ENCODE measurements at places on chromosomes 6 and 20.
A peak's percentile ranks its signal among the peaks of the same experiment; 100 is the strongest.

DNA sequence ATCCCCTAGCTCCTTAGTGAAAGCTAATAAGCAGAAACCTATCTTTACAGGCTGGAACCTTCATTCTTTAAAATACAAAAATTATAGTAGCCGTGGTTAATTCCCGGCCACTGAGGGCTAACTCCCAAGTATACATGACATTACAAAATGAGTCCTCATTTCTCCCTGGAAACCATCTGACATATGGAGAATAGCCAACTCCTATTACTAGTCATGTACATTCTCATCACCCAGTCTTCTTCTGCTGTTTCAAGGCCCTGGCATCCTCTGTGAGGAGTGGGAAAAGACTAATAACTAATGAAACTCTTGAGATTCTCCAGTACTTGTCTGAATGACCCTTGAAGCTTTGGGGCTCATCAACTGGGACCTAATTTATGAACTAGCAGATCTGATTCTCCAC lies 30.2 kb downstream of the CSNK2A1 start:
- no peak for DNase-seq

GRCh38 chr20:24095756-24096155 lies 107.2 kb upstream of the GGTLC1 start:
- no peak for DNase-seq

GRCh38 chr6:42043787-42044475 lies 6.4 kb upstream of the TAF8 start:
- peak; percentile 87 for DNase-seq

DNA sequence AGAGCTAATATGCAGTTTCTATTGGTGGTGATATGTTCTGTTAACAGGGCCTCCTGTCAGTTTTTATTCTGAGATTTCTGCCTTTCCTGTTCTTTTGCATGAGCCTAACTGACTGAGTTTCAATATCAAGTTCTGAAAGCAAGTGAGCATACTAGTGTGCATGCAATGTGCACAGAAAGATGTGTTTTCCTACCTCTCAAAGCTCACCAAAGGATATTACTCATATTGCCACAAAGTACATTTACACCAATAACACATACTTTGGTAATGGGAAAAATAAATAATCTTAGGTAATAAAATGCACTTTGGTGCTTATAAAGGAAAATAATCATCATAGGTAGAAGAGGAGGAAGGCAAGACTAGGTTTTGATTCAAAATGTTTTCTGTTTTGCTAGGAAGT lies 195.0 kb downstream of the KHDC1L start:
- DNase-seq: no peak

DNA sequence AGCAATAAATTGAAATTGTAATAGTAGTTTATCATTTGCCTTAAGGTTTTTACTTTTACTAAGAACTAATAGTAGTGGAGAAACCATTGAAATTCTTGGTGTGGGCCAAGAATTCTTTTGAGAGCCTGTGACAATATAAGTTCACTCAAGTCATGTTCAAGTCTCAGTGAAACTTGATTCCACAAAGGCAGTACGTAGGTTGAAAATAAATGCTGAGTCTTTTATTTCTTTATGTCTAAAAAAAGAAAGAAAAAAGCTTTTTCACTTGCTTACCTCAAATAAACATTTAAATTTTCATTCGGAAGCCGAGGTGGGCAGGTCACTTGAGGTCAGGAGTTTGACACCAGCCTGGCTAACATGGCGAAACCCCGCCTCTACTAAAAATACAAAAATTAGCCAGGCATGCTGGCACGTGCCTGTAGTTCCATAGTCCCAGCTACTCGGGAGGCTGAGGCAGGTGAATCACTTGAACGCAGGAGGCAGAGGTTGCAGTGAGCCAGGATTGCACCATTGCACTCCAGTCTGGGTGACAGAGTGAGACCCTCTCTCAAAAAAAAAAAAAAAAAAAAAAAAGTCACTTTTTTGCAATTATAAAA lies 57.8 kb upstream of the NELFCD start:
- no peak for DNase-seq

DNA sequence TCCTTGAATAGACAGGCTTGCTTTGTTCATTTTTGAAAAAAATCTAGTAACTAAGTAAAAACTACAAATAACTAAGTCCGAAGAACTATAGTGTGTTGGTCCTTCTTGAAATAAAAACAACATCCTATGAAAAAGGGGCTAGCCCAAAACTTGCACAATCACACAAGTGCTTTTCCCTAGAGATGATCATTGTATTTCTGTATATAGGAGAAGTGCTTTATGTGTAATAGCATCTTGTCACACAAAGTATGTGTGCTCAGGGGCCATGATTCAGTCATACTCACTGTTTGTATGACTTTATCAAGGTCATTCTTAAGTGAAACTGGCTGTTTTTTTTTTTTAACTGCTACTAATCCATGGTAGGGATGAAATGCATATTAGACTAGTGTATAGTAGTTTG lies 179.8 kb downstream of the DTNBP1 start:
- DNase-seq: no peak

DNA sequence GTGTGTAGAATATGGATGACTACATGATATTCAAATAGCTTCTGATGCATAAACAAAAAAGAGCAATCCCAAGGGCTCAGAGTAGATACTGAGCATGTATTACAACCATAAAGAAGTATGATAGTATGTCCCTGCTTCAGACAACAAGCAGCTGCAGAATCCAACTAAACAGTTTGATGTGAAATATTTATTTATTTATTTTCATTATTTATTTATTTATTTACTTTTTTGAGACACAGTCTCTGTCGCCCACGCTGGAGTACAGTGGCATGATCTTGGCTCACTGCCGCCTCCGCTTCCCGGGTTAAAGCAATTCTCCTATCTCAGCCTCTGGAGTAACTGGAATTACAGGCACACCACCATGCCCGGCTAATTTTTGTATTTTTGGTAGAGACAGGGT lies 384.3 kb downstream of the KHDRBS2 start:
- DNase-seq: no peak

DNA sequence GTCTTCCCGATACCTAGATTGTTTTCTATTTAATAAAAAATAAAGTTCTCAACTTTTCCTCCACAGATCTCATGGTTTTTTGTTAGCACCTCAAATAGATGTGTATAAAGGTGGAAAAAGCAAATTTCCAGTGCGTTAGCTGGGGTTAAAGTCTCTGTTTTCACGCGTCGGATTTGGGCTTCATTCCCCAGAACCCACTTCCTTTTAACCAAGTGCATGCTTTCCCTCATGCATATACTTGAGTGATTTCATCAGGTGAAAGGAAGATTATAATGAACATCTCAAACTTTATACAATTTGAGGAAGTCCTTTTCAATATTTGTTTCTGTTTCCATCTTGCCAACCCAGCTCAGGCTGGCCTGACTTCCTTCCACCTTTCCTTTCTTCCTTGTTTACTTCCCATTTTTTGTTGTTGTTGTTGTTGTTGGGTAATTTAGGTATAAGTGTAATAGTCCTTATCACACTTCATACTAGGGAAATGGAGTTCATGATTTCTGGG lies 43.9 kb upstream of the GGTLC1 start:
- peak; percentile 5 for DNase-seq

DNA sequence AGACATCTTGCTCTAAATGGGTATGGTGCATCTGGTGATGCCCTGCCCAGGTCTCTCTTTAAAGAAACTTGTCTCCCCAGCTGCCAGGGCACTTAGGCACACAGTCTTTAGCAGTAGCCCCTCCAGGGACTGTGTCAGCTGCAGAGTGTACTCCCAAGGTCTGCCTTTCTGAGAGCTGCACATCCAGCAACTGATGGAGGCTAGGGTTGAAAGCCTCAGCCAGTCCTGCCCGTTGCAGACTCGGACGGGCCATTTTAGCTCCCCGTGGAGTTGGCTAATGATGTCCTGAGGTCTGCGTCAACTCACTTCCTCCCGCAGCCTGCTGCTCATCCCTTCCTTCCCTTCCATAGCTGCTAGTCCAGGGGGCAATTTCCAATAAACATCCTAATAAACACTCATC lies 381.8 kb downstream of the PTPRT start:
- DNase-seq: no peak

- no peak for DNase-seq
Measured at GRCh38 chr6:78947962-78948361, 80.6 kb downstream of the IRAK1BP1 start.

GRCh38 chr20:46666818-46667515 lies 15.7 kb upstream of the SLC13A3 start:
- DNase-seq: no peak

All from B cell (primary cell).